ENCODE measurements at places on chromosomes 2 and 18.

DNA sequence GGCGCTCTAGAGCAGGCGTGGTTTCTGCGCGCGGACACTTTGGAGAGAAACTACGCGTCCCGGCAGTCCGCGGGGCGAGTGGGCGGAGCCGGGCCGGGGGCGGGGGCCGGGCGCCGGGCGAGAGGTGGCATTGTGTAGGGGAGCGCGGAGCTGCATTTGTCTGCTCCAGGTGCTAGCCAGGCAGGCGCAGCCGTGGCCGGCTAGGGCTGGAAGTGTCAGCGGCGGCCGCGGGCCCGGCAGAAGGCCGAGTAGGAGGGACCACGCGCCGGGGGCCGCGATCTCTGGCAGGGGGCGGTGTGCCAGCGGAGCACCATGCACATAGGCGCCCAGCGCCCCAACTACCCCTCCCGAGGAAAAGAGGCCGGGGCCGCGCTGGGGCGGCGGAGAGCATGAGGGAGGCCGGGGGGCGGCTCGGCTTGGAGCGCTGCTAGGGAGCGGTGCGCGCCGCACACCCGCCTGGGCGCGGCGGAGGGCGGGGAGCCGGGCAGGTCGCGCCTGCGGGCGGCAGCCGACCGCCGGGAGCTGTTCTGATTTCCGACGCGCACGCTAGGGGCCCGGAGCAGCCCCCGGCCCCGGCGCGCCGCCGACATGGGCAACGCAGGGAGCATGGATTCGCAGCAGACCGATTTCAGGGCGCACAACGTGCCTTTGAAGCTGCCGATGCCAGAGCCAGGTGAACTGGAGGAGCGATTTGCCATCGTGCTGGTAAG, at the start of gene FMNL2:
TSS of gene FMNL2 (plus strand) at position 159 of the 710 bp plus-strand sequence.
- peak; percentile 43 for DNase-seq

DNA sequence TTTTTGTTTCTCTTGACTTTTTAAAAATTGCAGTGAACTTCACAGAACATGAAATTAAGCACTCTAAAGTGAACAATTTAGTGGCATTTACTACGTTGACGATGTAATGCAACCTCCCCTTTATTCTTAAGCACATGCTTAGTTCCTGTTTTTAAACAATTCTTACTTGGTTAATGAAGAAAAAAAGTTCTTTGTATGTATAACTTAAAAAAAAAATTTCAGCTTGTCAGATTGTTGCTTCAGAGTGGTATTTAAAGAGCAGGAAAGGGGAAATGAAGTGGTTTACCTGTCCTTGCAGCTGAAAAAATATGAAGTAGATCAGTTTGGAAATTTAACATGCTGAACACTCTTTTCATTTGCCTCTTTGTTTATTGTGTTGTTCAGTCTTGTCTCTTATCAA, 95.7 kb upstream of the RASGRP3 start:
- no peak for DNase-seq

DNA sequence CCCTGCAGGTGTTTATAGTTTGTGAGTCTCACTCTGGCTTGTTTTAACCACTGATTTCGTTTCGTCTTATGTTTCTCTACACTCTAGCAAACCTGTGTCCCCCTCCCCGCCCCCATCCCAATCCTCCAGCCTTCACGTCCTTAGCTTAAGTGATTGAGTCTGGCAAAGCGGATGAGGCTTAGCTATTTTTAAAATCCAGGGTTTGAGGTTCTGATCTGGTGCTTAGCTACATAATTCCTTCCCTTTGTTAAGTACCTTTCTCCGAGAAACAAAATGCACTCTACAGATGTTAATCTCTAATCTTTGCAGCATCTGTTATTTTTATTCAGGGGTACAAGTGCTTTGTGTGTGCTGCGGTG, 7.8 kb downstream of the AGAP1 start:
- DNase-seq, result no peak

DNA sequence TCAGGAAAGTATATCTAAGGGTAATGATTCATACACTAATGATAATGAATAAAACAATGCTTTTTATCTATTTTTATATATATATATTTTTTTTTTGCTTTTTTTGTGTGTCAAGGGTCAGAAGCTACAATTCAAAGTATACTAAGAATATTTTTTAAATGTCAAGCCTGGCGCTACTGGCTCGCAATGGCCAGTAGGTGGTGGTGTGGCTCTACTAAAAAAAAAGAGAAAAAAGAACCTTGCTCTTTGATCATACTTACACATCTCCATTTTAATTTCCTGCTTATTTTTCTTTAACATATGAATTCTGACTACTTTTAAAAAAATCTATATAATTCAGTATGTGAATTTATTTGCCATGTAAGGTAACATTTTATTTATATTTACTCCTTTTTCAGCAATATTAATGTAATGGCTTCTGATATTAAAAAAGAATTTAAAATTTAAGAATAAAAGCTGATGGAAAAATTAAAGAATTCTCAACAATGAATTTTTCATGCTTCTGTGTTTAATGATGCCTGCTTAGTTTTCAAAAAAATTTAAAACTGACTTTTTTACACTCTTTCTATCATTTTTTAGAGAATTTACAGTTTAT, 232.9 kb downstream of the GULP1 start:
- peak; percentile 24 for DNase-seq

GRCh38 chr2:71605781-71606241, 152.4 kb downstream of the DYSF start:
- no peak for DNase-seq

GRCh38 chr2:13230221-13230620, 513.5 kb downstream of the TRIB2 start:
- DNase-seq, result no peak

- DNase-seq, result no peak
These were observed 501.1 kb upstream of the TNP1 start for GRCh38 chr2:217360781-217361482.

DNA sequence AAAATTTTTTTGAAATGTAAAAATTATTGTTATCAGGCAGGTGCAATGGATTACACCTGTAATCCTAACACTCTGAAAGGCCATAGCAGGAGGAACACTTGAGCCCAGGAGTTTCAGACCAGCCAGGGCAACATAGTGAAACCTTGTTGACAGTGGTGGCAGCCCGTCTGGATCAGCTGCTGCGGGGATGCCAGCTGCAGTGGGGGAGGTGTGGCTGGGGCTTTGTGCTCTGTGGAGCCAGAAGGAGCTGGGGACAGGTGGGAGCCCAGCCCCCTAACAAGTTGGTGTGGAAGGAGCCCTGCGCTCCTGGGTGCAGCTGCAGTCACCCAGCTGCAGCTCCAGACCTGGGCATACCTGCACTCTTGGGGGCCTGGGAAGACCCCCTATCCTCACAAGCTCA, 182.4 kb upstream of the MC4R start:
- DNase-seq, result no peak

- DNase-seq, result no peak
These were observed 69.5 kb downstream of the BIN1 start for GRCh38 chr2:127037476-127037875.

GRCh38 chr2:217735899-217736298, 266.9 kb downstream of the TNS1 start:
- DNase-seq, result no peak

- DNase-seq, result no peak
These were observed 267.6 kb upstream of the LYPD1 start for GRCh38 chr2:132937629-132938028.

DNA sequence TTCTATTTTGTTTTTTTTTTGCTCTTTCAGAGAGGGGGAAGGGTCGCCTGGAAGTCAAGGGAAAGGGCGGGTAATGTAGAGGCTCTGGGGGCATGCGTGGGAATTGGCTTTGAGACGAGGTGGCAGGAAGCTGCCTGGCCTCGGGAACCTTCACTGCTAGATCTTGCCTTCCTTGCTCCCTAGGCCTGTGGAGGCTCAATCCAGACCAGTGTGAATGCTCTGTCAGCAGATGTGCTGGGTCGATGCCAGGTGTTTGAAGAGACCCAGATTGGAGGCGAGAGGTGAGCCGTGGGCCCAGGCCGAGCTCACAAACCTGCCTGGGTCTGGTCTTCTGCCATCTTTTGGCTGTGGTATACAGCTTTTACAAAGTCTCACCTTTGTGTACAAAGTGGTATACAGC, 15.5 kb downstream of the CCT7 start:
- DNase-seq, result no peak

GRCh38 chr2:8753609-8754008, 71.8 kb downstream of the ID2 start:
- no peak for DNase-seq

- DNase-seq, result no peak
These were observed 4.5 kb downstream of the RHOB start for GRCh38 chr2:20451341-20451740.

- no peak for DNase-seq
These were observed 47.7 kb downstream of the COLEC12 start for GRCh38 chr18:452816-453215.

DNA sequence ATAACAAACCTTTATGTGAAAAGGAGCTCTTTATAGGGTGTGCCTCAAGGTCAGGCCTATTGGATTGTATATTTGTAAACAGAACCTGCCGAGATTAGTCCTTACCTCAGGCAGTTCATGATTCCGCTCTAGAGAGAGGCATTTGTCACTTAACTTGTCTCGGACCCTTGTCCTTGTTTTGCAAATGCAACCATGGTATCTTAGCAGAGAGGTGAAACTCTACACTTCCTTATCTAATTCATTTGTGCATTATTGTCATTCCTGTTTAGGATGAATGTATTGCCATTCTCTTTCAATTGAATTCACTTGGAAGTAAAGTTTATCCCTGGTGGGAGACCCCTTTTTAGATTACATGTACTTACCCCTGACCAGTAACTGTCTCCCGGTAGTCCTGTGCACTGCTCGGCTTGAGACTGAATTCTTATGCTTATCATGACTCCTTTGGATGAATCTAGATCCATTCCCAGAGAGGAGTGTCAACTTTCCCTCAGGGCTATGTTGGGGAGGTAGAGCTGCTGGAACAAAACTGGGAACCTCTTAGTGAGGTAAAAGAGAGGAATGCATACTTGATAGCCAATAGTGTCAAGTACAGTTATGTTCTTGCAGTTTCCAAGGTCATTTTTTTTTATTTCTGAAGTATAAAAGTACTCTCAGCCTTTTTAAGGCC, 46.6 kb downstream of the SGPP2 start:
- no peak for DNase-seq

- DNase-seq, result no peak
These were observed 121.2 kb downstream of the CCBE1 start for GRCh38 chr18:59575995-59576394.

DNA sequence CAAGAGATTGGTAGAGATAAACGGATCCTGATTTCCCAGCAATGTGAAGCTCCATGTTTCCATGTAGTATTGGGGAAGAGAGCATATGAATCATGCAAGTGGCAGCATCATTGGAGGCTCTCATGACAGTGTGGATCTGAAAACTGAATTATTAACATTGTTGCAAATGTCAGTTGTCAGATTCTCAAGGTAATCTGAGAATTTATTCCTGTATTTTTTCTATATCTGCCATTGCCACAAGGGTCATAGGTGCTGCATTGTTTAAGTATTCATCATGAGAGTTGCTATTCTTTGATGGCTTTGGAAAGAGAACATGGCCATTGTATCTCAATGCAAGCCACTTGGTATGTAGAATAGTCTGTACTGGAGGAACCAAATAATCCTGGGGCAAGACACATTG, 1217.0 kb upstream of the ZEB2 start:
- DNase-seq, result no peak

GRCh38 chr2:42868874-42869273, 76.5 kb upstream of the HAAO start:
- no peak for DNase-seq

GRCh38 chr2:27314709-27315108, 6.5 kb upstream of the UCN start:
- no peak for DNase-seq

DNA sequence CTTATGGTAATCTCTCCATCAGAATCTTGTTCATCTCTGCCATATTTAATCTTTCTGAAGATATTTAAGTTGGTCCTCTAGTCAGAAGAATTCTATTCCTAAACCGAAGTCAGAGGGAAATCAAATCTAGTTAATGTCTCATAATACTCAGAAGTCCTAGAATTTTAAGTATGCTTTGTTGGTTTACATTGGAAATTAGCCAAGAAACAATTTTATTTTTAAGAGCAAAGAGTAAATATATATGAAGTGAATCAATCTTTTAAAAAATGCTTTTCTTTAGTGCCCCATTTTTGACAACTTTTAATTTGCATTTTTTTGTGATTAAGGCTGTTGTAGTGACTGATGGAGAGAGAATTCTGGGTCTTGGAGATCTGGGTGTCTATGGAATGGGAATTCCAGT, 38.1 kb downstream of the ME2 start:
- DNase-seq, result no peak

GRCh38 chr18:38077229-38077628, 511.6 kb upstream of the CELF4 start:
- DNase-seq, result no peak

DNA sequence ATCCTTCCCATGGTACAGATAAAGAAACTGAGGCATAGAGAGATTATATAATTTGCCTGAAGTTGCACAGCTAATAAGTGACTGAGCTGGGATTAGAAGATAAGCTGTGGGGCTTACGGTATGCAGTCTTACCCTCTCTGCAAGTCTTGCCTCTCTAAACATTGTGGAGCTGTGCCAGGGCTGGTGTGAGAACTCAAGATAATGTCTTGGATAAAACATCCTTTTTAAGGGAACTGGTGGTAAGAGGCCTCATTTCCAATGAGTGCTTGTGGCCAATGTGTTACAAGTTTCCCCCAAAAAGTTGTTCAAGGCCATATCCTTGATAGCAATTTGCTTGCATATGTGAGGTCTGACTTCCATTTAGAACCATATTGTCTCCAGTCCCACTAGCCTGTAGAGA, 84.3 kb upstream of the ETAA1 start:
- DNase-seq, result no peak

DNA sequence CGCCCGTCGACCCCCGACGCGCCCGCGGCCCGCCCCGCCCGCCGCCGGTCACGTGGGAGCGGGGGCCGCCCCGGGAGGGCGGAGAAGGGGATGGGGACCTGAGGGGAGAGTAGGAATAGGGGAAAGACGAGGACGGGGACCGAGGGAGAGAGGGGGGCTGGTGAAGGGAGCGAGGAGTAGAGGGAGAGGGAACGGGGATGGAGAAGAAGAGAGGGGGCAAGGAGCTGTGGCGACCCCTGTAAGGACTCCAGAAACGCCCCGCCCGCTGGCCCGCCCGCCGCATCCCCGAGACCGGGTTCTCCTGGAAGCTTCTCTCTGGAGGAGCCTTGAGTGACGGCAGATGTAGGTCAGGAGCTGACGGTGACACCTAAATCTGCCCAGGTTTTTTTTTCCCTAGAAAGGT, 615 bp downstream of the ADNP2 start:
- no peak for DNase-seq

DNA sequence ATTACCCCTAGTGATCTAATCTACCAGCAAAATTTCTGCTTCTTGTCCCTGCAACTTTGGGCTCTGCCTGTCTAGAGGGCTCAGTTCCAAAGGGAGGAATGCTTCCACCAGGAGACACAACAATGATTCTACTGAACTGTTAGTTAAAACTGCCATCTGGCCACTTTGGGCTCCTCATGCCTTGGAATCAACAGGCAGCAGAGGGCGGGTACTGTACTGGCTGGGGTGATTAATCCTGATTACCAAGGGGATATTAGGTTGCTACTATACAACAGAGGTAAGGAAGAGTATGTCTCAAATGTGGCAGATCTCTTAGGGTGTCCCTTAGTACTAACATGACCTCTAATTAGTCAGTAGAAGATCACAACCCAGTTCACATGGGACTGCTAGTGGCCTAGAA, 21.4 kb downstream of the HADHA start:
- DNase-seq, result no peak

Measured in CD4-positive, alpha-beta T cell treated with Interleukin-4 for 1 hour (primary cell).